ENCODE measurements at places on chromosomes 4 and X.
A peak's percentile ranks its signal among the peaks of the same experiment; 100 is the strongest.

DNA sequence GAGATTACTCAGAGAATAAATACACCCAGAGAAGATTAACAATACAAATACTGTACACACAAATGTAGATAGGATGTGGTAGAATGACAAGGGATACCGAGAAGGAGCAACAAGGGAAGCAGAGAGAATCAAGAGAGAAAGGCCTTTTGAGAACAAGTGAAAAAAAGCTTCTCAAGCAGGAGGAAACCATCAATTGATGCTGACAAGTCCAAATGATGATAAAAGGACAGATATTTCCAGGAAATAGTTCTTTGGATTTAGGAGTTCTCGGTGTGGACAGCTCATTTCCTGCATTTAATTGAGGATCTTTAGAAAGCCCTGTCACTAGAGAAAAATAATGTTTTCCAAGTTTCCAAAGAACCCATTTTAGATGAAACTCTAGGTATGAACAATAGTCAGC lies 48.1 kb downstream of the NPY5R start:
- DNase-seq = no peak

DNA sequence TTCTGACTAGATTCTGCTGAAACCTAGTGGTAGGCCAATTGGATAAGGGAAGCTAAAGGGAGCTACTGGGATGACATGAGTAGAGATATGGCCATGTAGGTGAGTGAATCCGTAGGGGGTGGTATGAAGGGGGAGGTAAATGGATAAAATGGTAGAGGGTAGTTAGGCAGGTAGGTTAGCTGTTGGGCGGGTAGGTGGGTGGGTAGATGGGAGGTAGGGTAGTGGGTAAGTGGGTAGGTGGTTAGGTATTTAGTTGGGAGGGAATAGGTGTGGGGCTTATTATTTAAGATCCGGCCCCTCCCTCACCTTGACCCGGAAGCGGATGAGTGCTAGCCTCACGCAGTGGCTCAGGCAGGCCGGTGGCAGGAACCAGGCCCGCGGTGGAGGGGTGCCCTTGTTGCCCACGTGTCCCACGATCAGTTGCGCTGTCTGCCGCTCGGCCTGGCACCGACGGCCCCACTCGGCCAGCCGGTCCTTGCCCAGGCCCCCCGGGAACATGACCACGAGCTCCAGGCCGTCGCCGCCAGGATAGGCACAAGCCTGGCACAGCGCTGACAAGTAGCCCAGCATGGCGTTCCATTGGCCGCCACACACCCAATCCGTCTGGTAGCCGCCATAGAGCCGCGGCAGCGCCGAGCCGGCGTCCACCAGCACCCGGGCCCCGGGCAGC lies 725 bp downstream of the FAM120C start:
- DNase-seq = peak; percentile 61

DNA sequence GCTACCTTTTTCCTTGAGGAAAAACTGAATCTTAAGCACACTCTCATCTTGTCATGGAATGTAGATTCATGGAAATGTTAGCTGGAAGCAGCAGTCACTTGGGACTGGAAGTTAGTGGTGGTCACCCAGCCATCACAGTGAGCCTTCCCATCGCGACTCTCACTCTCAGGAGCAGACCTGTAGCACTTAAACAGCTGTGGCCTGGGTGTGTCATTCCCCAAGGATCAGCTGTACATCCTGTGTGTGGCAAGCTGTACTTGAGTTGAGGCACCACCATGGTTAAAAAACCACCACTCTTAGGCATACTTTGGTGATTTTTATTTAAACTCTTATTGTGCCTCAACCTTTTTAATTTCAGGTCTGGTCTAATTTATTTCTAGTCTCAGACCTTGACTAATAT lies 46.7 kb downstream of the JADE1 start:
- no peak for DNase-seq

DNA sequence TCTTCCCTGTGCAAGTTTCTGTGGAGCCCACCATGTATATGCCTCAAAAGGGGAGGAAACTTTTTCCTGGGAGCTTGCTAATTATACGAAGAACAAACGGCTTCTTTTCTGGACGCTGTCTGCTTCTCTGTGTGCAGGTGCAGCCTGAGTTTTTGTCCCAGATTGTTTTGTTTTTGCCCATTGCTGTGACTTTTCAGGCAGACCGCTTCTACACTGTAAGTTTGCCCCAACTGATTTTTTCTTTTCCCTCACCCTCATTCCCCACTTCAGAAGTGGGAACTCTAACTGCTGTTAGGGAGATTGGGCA lies 51.9 kb downstream of the HMGB2 start:
- no peak for DNase-seq

DNA sequence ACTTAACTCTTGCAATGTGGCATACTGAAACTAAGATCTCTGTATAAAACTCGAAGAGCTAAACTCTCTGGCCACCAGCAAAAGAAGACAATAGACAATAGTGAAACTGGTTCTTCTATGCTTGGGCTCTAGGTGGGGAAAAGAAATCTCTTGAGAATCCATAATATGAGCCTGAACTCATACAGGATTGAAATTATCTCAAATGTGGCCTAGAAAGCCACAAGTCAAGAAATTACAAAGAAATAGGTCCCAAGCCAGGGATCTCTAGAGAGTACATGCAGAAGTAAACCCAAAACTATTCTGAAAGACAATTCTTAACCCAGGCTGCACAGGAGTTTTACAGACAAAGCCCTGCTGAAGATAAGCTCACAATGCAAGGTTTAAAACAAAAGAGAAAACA lies 127.4 kb downstream of the ANAPC10 start:
- DNase-seq = no peak

DNA sequence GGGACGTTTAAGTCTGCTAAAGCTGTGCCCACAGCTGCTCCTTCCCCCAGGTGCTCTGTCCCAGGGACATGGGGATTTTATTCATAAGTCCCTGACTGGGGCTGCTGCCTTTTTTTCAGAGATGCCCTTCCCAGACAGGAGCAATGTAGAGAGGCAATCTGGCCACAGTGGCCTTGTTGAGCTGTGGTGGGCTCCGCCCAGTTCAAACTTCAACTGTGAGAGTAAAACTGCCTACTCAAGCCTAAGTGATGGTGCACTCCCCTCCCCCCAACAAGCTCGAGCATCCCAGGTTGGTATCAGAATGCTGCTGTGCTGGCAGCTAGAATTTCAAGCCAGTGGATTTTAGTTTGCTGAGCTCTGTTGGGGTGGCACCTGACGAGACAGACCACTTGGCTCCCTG lies 1371.4 kb downstream of the ADGRL3 start:
- no peak for DNase-seq

- no peak for DNase-seq
Measured at GRCh38 chr4:140924761-140925392, 168.7 kb upstream of the TBC1D9 start.

GRCh38 chr4:80694171-80694570 lies 336.3 kb upstream of the BMP3 start:
- no peak for DNase-seq

GRCh38 chrX:45758738-45759397 lies 558.2 kb upstream of the DIPK2B start:
- peak; percentile 50 for DNase-seq

GRCh38 chr4:69835766-69836165 lies 24.2 kb downstream of the SULT1E1 start:
- no peak for DNase-seq

All from CD4-positive, alpha-beta T cell treated with Interleukin-15 for 4 hours (primary cell).